ENCODE measurements at places on chromosomes 6 and 20. TPM values are rescaled to one million over a fixed set of nuclear protein-coding genes. Genes with fewer than 3 reads are reported as not detected.
A peak's percentile ranks its signal among the peaks of the same experiment; 100 is the strongest.

- no peaks in the 10 kb centered on the region for H3K36me3 ChIP-seq
- H3K4me3 ChIP-seq: no peak overlapping the region
- no peaks in the 10 kb centered on the region for H3K27me3 ChIP-seq
- H3K4me1 ChIP-seq: no peaks in the 10 kb centered on the region
- no peak overlapping the region for H3K27ac ChIP-seq
Measured at GRCh38 chr6:140677781-140678528, 1303.5 kb upstream of the CITED2 start.

TMEM242 gene
- 6.0 TPM for total RNA-seq

GRCh38 chr6:100228834-100229441, 234.9 kb upstream of the MCHR2 start:
- H3K4me3 ChIP-seq: peak overlapping the region; percentile 49
- peak; percentile 60 for DNase-seq
- H3K27ac ChIP-seq: no peak overlapping the region

DNA sequence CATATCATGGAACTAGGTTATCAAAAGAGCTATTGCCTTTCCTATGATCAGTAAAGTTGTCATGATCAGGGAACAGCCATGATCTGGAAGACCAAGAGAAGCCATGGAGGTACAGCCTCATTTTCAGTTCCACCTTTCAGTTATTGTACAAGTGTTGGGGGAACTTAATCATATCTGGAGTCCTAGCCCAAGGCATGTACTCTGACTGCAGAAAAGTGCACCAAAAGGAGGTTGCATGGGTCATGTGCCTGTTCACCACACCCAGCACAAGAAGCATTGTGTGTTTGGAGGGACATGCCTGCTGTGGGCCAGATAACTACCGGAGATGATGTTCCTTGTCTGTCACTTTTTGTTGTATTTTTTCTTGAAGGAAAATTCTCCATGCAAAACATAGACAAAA, 185.8 kb upstream of the MAN1A1 start:
- no peaks in the 10 kb centered on the region for H3K36me3 ChIP-seq
- no peak for DNase-seq
- no peaks in the 10 kb centered on the region for H3K27me3 ChIP-seq
- H3K27ac ChIP-seq: no peak overlapping the region
- H3K4me3 ChIP-seq: no peak overlapping the region

DNA sequence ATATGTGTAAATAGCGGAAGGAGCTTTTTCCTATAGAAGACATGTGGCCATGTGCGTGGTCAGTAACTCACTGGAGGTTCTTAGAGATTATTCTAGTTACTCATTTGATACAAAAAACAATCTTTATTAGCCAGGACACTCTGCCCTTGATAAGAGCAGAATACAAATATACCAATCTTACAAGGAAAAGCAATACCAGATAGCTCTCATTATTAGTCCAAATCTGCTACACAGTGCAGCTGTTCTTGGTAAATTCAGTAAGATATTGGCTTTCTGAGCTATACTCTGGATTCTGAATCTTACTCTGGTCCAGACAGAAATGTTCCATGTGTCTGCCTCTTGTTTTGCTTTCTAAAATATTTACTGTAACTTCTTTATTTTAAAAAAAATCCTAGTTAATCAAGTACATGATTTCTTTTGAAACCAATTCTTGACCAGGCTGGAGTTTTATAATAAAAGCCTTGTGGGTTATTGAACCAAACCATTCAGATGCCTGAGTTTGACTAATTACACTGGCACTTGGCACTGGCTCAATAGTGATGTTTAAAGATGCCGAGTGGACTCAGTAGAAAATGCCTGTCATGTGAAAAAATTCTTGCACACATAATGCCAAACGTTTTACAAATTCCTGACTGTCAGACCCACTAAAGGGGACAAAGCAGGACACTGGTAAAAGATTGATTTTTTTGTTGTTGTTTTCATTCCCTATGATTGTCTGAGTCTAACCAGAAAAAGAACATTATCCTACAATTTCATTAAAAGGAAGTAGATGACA, 242.8 kb upstream of the TCF21 start:
- no peaks in the 10 kb centered on the region for H3K4me1 ChIP-seq
- no peaks in the 10 kb centered on the region for H3K36me3 ChIP-seq
- no peak for DNase-seq
- H3K4me3 ChIP-seq: no peak overlapping the region
- H3K27ac ChIP-seq: no peak overlapping the region

DNA sequence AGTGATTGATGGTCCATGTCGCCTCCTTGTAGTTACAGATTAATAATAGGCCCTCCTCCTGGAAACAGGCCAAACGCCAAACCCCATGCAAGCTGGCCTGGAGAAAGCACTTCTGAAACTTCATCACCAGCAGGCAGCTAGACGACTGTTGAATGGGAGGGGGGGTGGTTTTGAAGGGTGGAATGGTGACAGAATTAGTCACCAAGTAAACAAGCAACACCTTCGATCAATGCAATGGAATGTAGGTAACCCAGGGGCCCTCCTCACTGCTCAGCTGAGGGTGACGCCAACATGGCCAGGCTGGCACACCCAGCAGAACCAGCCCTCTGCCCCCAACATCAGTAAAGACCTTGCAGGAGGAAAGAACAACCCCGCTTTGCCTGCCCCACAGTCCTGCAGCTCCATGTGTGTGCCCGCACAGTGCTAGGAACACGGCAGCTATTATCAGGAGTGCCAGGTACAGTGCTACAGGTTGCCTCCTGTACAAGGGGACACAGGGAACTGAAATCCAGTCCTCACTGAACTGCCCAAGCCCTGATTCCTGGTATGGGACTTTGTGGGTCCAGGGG, 2.7 kb downstream of the BCAS1 start:
- H3K4me1 ChIP-seq: peaks cover 16% of the 10 kb centered on the region
- H3K27ac ChIP-seq: peak overlapping the region; percentile 82
- peak overlapping the region; percentile 34 for H3K4me3 ChIP-seq

TNFRSF6B gene
- 2.1 TPM for total RNA-seq

COL12A1 gene
- total RNA-seq: 65.9 TPM

DNA sequence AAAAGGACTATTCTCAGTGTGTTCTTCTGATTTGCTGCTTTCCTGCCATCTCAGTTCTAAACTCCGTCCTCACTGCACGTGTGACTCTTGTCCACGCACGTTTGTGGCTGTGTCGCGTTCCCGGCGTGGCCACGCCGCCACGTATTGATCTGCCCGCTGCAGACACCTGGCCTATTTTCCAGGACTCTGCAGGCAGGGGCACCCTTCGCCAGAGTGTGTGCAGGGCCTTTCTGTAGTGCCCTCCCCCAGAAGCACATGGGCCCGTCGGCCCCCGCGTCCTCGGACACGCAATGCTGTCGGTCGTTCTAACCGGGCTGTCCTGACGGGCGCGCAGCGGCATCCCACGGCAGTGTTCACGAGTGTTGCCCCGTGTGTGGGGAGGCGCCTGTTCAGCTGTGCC, 87.6 kb downstream of the YTHDF1 start:
- no peaks in the 10 kb centered on the region for H3K36me3 ChIP-seq
- no peaks in the 10 kb centered on the region for H3K27me3 ChIP-seq
- H3K4me3 ChIP-seq: no peak overlapping the region
- H3K4me1 ChIP-seq: no peaks in the 10 kb centered on the region
- no peak overlapping the region for H3K27ac ChIP-seq

TMEM170B gene
- total RNA-seq: 0.35 TPM

BTNL2 gene
- not detected for total RNA-seq

GRCh38 chr6:36823421-36824096, 15.7 kb downstream of the CPNE5 start:
- no peak overlapping the region for H3K27ac ChIP-seq
- H3K27me3 ChIP-seq: no peaks in the 10 kb centered on the region

GRCh38 chr6:154673919-154674318, 59.3 kb upstream of the SCAF8 start:
- DNase-seq: no peak
- H3K36me3 ChIP-seq: no peaks in the 10 kb centered on the region
- no peaks in the 10 kb centered on the region for H3K4me1 ChIP-seq
- H3K27me3 ChIP-seq: no peaks in the 10 kb centered on the region

DNA sequence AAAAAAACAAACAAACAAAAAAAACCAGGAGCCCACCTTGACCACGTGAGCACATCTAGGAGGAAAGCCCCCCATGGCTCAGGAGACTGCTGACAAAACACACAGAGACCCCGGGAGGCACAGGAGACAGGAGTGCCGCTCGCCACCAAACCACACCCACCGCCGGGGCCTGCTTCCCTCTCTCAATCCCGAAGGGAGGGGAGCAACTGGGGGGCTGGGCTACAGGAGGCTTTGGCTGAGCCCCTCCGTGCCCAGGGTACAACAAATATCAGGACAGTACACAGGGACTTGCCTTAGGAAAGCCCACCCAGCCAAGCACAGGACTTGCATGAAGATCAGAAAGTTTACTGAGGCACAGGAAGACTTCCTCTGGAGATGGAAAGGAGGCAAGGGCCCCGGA, 102.5 kb downstream of the TAF4 start:
- no peaks in the 10 kb centered on the region for H3K27me3 ChIP-seq
- H3K4me3 ChIP-seq: no peak overlapping the region
- DNase-seq: peak; percentile 26
- H3K4me1 ChIP-seq: no peaks in the 10 kb centered on the region
- H3K27ac ChIP-seq: no peak overlapping the region

GRCh38 chr6:98514796-98515195, 319.6 kb upstream of the POU3F2 start:
- H3K27me3 ChIP-seq: no peaks in the 10 kb centered on the region
- no peak overlapping the region for H3K4me3 ChIP-seq
- H3K27ac ChIP-seq: no peak overlapping the region
- DNase-seq: no peak
- H3K4me1 ChIP-seq: no peaks in the 10 kb centered on the region

DNA sequence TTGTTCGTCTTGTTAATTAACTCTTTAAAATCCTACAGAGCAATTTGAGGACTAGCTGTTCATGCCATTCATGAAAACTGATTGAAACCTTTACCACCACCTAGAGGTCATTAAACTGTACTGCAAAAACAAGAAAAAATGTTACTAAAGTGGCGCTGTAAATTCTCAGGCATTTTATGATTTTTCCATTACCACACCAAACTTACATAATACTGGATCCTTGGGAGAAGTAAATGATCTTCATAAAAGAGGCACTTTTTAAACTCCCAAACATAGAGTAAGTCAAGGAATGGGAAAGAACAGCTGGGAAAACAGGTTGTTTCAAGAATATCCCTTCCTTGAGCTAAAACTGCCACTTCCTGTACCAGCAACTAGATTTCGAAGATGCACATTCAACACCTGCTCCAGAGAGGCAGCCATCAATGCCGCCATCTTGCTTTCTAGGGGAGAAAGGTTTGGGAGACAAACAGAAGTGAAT, 54.3 kb downstream of the MYLIP start:
- H3K27me3 ChIP-seq: no peaks in the 10 kb centered on the region
- no peaks in the 10 kb centered on the region for H3K36me3 ChIP-seq
- H3K4me1 ChIP-seq: no peaks in the 10 kb centered on the region
- no peak overlapping the region for H3K27ac ChIP-seq
- DNase-seq: no peak

DNA sequence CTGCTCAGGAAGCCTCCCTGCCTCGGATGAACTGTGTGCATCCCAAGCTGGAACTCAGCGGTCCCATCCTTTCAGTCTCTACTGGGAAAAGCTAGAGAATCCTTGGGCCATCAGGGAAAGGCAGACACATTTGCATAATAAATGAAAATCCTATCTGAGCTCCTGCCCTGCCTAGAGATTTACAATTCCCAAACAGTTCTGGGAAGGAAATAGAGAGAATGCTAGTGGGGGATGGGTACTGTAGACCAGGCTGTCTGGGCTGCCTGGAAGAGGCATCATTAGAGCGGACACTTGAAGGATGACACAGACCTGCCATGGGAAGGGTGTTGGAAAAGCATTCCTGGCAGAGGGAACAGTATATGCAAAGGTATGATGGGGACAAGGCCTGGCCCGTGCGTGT, 44.3 kb downstream of the TFAP2C start:
- H3K27me3 ChIP-seq: no peaks in the 10 kb centered on the region
- no peak overlapping the region for H3K4me3 ChIP-seq
- no peaks in the 10 kb centered on the region for H3K4me1 ChIP-seq
- no peak overlapping the region for H3K27ac ChIP-seq

- H3K36me3 ChIP-seq: peaks cover 4% of the 10 kb centered on the region
- H3K4me3 ChIP-seq: no peak overlapping the region
- DNase-seq: no peak
Measured at GRCh38 chr20:36214684-36215256, 21.5 kb upstream of the AAR2 start.

FARS2 gene
- total RNA-seq: 15.4 TPM

PRDM13 gene
- total RNA-seq: not detected

GRCh38 chr6:24985323-24985722, 49.6 kb upstream of the RIPOR2 start:
- DNase-seq: no peak
- no peaks in the 10 kb centered on the region for H3K4me1 ChIP-seq
- H3K27me3 ChIP-seq: no peaks in the 10 kb centered on the region
- H3K36me3 ChIP-seq: no peaks in the 10 kb centered on the region
- H3K4me3 ChIP-seq: no peak overlapping the region

- H3K4me3 ChIP-seq: no peak overlapping the region
- no peaks in the 10 kb centered on the region for H3K27me3 ChIP-seq
- no peaks in the 10 kb centered on the region for H3K4me1 ChIP-seq
- no peak for DNase-seq
Measured at GRCh38 chr6:85362652-85363310, 87.1 kb upstream of the NT5E start.

DNA sequence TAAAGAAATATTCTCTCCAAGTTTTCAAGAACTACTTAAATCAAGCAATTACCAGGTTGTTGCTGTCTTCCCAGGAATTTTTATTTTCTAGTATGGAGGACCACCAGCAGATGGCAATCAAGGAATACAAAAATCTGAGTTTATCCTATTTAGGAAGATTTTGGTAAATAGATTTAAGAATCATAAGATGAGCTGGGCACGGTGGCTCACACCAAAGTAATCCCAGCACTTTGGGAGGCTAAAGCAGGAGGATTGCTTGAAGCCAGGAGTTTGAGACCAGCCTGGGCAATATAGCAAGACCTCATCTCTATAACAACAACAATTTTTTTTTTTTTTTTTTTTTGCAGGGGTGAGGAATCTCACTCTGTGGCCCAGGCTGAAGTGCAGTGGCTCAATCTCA, 19.3 kb upstream of the SEC63 start:
- no peak for DNase-seq
- H3K27ac ChIP-seq: no peak overlapping the region

Measured in Peyer's patch (tissue), 4 donors.